Kidney (tissue), 22 donors: ENCODE measurements at places on chromosomes 1 and 21.
A peak's percentile ranks its signal among the peaks of the same experiment; 100 is the strongest.

DNA sequence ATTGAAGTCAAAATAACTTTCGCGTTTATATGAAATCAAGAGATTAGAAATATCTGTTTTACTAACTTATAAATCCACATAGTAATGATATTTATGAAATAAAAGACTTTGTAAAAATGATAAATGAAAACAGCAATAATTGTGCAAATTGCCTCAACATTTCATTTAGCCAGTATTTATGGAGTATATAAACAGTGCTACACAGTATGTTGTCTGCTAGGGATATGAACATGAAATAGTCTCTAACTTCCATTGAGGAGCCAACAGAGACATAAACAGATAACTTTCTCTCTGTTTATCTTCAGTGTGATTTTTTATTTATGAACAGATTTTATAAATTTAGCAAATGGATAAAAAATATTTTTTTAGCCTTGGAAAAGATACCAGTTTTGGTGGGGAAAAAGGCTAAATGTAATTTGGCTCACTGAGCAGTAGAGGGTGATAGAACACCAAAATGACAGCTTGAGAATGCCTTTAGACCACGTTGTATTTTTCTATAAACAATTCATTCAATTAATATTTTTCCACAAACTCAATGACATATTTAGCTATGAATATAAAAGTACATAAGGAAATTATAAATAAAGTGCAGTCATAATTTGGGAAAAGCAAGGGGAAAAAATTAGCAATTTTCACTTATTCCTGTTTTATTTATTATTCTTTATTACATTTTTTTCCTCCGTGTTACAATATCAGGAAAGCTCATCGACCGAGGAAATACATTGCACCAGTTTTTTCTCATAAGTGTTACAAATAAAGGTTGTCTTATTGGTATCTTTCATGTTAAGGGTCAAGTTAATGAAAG, 47.5 kb upstream of the EEIG2 start:
- DNase-seq: peak; percentile 42

GRCh38 chr1:211632808-211633523, 42.5 kb downstream of the NEK2 start:
- DNase-seq: no peak

DNA sequence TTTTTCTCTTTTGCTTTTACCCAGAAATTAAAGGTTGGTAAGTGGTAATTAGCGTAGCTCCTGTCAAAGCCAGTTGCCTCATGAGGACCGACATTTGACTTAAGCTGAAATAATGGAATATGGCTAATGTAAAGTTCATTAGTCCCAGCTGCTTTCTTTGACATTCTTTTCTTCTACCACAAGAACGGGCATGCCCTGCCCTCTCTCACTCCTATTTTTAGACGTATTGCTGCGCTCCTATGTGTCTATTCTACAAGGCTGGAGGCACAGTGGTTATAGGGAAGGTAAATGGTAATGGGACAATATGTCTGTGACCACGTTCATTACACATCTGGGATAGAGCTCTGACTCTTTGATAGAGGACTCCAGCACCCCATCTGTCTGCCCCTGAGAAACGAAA, 6.8 kb downstream of the CORT start:
- no peak for DNase-seq

DNA sequence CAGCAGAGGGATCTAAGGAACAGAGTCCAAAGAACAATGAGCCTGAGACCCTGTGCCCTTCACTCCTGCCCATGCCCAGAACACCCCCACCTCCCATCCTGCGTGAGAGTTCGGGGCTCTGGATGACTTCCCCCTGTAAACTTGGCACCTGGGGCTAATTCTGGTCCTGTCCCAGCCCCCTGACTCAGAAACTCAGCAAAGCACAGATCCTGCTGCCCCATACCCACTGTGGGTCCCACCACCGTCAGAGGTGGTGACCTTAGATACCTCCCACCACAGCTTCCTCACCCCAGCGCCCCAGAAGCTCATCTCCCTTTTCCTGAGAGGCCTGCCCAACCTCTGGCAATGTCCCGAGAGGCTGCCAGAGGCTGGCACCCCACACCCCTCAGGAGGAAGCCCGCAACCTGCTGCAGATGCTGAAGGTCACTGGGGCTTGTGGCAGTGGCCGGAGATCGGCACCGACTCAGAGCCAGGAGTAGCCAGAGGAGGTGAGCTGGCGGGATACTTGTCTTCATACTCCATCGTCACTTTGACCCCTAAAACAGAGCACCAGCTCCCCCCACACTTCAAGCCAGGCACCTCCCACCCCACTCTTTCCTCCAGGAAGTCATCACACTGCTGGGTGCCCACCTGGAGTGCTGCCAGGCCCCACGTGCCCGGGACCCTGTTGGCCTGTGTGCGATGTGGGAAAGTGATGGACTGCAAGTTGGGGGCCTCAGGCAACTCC, 111.6 kb upstream of the IFFO2 start:
- DNase-seq: no peak

DNA sequence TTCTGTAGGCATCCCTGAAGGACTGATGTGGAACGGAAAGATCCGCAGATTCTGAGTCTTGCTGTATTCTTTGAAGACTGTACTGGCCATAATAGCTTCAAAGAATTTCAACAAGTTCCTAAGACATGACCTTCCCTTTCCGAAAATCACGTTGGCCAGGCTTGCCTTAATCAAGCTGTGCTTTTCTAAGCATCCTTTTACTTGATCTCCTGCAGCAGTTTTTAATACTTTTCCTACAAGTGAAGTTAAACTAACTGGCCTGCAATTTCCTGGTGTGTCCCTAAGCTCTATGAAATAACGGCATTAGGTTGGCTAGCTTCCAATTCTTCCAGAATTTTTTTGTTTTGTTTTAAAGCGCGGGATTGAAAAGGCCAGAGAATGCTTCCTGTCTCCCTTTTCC, 40.3 kb downstream of the SPAG17 start:
- DNase-seq: no peak

DNA sequence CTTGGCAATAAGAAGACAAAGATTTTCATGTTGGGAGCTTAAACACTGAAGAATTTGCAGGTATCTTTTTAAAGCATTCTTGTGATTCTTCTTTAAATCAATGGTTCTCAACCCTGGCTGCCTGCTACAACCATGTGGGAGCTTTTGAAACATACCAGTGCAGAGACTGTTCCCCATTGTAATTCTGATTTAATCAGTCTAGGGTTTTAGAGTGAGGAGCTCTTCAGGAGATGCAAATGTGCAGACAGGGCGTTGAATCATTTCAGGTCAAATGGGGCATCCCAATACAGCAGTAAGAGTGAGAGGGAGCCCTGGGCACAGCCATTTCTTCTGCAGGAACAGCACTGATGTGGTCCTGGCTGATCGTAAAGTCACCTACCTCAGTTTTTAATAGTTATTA, 24.3 kb downstream of the KCNJ6 start:
- DNase-seq: no peak

- DNase-seq: no peak
Observed at GRCh38 chr1:25873120-25873519, 2.4 kb downstream of the PAQR7 start.
